Skin of body (tissue), 3 donors: ENCODE measurements at places on chromosomes 7 and 10.

GRCh38 chr7:149261316-149261828, 624 bp upstream of the ZNF783 start:
- DNase-seq: peak; percentile 22

DNA sequence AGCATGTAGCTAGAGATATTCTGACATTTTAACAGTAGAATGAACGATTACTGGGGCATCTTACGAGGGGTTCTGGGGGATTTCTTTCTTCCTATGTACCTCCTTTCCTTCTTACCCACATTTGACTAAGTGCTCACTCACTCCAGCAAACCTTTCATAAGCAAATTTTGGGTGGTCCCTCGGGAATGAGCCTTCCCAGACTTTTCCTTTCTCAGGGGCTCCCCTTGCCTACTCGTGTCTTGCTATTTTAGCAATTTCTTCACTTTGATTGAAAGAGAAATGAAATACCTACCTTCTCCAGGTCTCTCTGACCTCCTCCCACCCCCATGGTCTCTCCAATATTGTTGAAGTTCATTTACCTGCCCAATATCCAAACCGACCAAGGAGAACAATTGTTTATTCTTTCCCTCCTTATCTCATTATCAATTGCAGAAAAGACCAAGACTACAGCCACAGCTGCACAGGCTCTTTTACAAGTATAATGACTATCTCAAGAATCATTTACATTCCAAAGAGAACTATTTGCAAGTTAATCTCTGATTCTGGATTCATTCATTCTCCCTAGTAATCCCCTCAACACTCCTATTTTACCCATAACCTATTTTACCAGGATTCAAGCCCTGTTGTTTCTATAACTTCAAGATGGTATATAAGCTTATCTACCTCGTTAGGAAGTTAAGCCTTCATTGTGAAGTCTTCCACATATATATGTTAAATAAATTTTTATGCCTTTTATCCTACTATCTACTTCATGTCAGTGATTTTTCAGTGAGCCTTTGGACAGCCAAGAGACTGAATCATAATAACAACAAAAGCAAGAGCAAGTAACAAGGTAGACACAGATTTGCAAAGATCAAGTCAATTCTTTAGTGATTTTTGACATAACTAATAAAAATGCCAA, 480.6 kb downstream of the IPMK start:
- no peak for DNase-seq

GRCh38 chr7:134174795-134175261, 47.7 kb downstream of the LRGUK start:
- DNase-seq: no peak

GRCh38 chr7:25496476-25497368, 268.4 kb upstream of the NPVF start:
- no peak for DNase-seq

GRCh38 chr10:71225291-71226058, 13.1 kb downstream of the UNC5B start:
- DNase-seq: no peak

GRCh38 chr10:33115738-33116719, 158.0 kb upstream of the ITGB1 start:
- peak; percentile 9 for DNase-seq

DNA sequence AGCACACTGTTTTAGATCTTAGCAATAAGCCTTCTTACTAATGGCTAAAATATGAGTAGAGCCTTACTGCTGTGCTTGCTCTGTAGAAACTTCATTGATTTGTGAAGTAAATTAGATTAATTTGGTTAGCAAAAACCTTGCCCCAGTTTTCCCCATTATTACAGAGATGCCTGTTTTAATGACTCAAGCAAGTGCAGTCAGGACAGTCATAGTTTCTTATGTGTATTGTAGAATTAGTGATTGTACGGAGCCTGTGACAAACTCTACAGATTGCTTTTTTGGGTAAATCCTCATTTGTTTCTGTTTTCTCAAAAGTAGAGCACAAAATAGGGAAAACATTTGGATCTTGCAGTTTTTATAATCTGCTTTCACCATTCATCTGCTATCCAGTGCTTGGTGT, 7.0 kb downstream of the TAX1BP1 start:
- DNase-seq: no peak
